NCI-H446 treated with DMSO at 0.1 percent for 48 hours (cell line): ENCODE measurements at places on chromosomes 16 and 17.

DNA sequence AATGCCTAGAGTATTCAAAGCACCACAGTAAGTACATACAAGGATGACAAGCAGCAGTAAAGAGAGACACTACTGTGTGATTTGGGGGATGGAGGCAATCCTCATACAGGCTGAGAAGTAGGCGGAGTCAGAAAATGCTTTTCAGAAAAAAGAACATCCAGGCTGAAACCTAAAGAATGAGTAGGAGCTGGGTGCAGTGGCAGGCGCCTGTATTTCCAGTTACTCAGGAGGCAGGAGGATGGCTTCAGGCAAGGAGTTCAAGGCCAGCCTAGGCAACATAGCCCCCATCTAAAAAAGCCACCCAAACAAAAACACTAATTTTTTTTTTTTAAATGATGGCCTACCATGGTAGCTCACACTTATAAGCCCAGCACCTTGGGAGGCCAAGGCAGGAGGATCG, 10.3 kb downstream of the KANSL1 start:
- no peak for DNase-seq

- no peak for DNase-seq
Observed at GRCh38 chr16:56228476-56228875, 37.2 kb downstream of the GNAO1 start.

DNA sequence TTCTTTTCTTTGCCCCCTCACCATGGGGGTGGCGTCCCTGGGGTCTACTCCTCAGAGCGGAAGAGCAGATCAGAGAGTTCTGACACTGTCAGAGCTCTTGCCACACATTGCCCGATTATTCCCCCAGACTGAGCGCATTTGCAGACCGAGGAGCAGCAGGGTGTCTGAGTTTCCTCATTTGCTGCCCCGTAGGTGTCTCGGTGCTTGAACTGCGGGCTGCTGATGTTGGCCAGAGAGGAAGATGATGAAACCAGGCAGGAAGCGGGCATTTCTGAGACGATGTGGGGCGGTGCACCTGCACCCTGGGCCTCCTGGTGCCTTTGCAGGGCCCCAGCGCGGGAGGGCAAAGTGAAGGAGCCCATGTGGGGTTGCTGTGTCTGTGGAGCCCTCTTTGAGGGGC, 55.2 kb downstream of the ARSG start:
- no peak for DNase-seq

- DNase-seq = no peak
Observed at GRCh38 chr16:31869511-31870201, 4.0 kb upstream of the ZNF267 start.

DNA sequence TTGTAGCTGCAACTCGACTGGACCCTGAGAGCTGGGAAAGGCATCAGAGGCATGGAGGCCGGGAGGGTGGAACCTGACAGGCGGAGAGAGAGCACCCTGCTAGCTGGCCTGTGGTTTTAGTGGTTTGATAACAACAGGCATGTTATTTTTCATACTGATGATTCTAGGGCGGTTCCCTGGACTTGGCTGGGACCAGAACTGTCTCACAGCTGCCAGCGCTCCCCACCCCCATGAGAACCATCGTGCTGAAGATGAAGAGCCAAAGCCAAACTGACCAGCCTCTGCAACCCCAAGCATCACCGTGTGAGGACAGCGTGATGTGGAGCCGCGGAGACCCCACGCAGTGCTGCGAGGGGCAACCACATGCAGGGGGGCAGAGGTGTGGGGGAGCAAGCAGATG, 28.5 kb downstream of the MXRA7 start:
- DNase-seq = no peak

- DNase-seq = no peak
Observed at GRCh38 chr16:89506791-89507191, 1.4 kb upstream of the SPG7 start.

GRCh38 chr17:248337-249235, 67.1 kb upstream of the DOC2B start:
- DNase-seq = no peak

GRCh38 chr16:81493755-81494433, 49.3 kb downstream of the CMIP start:
- DNase-seq = no peak
